ENCODE measurements at places on chromosomes 5 and 9.

DNA sequence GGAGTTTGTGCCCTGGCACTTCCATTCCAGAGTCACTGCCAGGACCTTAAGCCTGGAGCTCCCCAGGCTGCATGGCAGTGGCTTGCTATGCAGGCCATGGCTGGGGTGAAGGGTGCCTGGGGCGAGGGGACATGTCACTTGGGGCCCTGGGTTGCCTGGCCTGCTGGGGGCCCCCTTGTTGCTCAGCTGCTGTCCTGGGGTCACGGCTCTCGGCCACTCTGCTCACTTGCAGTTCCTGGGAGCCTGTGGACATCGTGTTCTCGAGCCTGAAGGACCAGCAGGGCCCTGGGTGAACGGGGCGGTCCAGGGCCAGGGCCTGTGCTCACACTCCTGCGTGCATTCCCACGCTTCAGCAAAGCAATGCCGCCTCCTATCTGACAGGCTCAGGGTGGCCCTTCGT, 14.5 kb upstream of the SLC2A6 start:
- DNase-seq: no peak

DNA sequence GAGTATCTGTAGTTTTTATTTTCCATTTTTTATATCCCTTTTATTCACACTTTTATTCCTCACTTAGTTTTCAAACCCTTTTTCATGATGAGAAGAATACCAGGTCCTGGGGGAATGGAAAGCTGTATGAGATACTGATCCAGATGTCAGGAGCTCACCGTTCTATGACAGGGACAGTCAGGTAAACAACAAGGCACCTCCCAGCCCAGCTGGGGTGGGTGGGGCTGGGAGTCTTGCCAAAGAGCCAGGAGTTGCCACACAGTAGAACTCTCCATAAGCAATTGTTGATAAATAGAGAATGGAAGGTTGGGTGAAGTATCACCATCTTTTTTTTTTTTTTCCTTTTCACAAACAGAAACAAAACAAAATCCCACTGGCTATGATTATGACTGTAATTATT, 225.8 kb downstream of the NSG2 start:
- no peak for DNase-seq

GRCh38 chr9:78574354-78575045, 277.6 kb downstream of the PSAT1 start:
- no peak for DNase-seq

DNA sequence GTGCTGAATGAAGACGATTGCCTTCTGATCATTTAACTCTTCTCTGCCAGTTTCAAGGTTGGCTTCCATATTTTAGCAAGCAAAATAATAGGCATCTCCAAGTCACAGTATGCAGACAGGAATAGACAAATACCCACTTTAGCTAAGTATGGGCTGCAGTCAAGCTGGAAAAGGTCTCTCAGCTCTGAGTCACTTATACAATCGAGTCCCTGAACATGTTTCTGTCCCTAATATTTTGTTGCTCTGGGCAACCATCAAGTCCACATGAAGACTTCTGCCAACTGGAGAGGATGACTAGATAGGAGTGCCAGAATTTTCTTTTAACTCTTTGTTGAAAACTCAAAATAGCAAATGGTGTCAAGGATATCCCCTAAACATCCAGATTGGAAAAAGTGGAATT, 575.3 kb downstream of the RAB3C start:
- no peak for DNase-seq

GRCh38 chr5:154308443-154309370, 118.2 kb downstream of the GALNT10 start:
- DNase-seq: no peak

DNA sequence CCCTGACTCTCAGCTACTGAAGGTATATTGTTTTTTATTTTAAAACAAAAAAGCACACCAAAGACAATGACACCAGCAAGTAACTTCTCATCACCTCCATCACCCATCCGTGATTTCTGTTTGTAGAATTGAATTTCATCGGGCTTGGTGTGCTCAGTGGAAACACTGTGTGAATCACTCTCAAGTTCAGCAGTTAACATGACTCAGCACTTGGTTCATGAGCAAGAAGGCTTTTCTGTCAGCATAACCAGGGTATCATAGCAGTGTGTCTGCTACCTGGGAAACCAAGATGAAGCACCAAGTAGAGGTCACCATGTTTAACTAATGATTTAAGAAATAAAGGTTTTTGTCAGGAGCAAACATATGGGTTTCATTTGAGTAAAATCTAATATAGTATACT, 123.7 kb downstream of the INSYN2B start:
- DNase-seq: no peak

- DNase-seq: no peak
These were observed 76.9 kb downstream of the ERP44 start for GRCh38 chr9:100021931-100022330.

- no peak for DNase-seq
These were observed 63.3 kb upstream of the TAF1L start for GRCh38 chr9:32698706-32699277.

- peak; percentile 84 for DNase-seq
These were observed 65.4 kb upstream of the GARNL3 start for GRCh38 chr9:127199001-127199791.

DNA sequence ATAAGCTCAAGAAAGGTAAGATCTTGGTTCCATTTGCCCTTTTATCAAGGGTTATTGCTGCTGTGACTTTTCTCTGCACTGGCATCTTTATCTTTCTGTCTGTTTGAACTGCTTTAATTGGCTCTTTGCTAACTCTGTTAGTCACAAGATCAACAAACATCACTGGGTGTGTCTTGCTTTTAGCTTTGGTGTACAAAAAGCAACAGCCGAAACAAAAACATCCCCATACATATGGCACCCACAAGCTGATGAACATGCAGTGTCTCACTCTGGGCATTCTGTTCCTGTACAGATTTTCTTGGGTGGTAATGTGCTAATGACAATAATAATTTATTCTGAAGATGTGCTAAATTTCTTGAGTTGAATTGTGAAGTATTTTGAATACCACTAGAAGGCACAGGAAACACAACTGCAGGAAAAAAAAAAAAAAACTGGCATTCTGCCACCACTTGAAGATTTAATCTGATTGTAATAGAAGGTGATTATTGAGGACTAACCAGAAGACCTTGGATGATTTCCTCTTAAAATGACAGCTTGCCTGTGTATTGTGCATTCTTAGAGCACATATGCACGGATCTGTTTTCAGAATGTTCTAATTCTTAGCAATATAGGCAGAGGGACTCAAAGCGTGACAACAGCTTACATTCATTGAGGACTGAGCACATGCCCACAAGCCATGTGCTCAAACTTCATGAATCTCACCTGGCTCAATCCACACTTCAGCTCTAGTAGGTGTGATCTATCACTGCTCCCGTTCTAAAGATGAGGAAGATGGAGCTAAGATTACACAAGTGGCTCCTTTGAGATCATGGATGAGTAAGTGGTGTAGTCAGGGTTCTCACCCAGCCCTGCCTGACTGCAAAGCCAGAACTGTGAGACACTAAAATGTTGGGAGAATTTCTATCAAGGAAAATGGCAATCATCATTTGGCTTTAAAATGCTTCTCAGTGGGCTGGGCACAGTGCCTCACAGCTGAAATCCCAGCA, 96.4 kb downstream of the EBF1 start:
- DNase-seq: no peak

- DNase-seq: no peak
These were observed 1.2 kb downstream of the SPRY4 start for GRCh38 chr5:142323480-142324135.

GRCh38 chr9:135945969-135946368, 15.2 kb downstream of the UBAC1 start:
- DNase-seq: no peak

DNA sequence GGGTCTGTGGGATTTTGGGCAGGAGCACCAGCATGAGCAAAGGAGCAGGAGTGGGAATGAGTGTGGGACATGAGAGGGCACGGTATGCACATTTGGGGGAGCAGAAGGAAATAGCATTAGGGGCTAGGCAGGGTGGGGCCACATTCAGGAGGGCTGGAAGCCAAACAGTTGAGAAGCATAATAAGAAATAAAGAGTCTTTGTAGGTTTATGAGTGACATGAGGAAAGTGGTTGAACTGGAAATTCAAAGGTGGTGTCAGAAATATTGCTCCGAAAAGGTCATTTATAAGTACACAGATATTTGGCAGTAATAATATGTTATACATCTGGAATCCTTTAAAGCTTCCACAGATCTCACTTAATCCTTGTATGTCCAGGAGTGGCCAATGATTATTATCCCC, 26.4 kb downstream of the ARHGEF28 start:
- DNase-seq: peak; percentile 32

DNA sequence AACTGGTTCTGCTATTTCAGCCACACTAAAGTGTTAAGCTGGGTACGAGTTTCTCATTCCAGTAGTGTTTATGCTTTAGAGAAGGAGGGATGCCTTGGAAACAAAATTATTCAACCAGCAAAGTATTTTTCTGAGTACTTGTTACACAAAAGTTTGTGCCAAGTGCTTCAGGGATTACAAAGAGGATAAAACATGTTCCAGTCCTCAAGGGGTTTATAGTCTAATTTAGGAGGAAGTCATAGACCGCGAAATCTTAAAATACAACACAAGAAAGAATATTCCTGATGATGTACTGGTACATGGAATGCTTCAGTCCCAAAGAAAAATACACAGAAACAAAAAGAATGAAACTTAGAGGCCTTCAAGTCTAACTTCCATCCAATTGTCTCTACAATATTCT, 85.4 kb upstream of the NR4A3 start:
- no peak for DNase-seq

GRCh38 chr9:36597412-36598178, 24.9 kb downstream of the MELK start:
- no peak for DNase-seq
